HTR-8/SVneo (cell line): ENCODE measurements at places on chromosomes 16 and 17.

GRCh38 chr16:26457095-26457494, 609.6 kb upstream of the C16orf82 start:
- no peak for DNase-seq

DNA sequence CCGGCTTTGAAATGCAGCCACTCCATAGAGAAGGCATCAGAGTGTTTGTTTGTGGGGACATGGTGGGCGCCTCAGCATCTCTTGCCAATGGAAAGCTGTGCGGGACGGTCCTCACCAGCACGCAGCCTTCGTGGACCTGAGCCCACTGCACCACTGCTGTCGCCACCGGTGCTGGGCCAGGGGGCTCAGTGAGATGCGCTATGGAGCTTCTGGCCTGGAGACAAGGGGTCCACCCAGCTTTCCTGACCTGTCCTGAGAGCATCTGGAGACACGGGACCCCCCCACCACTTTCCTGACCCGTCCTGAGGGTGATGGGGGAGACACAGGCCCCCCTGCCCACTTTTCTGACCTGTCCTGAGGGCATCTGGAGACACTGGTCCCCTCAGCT, 79.4 kb downstream of the LMF1 start:
- DNase-seq = no peak

DNA sequence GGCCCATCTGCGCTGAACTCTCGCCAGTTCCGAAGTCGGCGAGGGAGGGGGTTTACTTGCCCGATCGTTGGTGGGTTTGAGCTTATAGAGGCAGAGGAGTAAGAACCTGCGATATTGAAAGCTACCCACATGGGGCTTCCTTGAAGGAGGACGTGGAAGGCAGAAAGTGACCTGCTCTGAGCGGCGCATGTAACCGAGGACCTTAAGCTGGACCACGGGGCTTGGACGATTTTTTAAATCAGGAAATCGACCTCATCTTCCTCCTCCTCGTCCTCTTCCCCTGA, 2.0 kb downstream of the PRAC2 start:
- DNase-seq = no peak

DNA sequence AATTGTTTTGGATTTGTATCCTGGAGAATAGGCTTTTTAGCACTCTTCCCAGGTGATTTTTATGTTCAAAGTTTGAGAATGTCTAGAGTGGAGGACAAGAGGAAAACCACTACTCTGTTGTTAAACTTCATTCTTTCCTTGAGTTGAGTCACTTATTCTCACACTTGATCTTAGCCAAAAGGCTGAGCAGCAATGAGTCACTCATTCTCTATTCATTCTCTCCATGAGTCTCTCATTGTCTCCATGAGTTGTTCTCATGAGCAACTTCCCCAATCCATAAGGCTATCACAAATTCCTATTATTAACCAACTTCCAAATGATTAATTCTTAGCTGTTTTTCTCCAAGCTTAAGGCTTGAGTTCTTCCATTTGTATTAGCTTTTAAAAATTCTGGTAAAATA, 1393.3 kb downstream of the CDH8 start:
- no peak for DNase-seq

- DNase-seq = no peak
Measured at GRCh38 chr17:68595986-68596385, 5.2 kb downstream of the FAM20A start.

DNA sequence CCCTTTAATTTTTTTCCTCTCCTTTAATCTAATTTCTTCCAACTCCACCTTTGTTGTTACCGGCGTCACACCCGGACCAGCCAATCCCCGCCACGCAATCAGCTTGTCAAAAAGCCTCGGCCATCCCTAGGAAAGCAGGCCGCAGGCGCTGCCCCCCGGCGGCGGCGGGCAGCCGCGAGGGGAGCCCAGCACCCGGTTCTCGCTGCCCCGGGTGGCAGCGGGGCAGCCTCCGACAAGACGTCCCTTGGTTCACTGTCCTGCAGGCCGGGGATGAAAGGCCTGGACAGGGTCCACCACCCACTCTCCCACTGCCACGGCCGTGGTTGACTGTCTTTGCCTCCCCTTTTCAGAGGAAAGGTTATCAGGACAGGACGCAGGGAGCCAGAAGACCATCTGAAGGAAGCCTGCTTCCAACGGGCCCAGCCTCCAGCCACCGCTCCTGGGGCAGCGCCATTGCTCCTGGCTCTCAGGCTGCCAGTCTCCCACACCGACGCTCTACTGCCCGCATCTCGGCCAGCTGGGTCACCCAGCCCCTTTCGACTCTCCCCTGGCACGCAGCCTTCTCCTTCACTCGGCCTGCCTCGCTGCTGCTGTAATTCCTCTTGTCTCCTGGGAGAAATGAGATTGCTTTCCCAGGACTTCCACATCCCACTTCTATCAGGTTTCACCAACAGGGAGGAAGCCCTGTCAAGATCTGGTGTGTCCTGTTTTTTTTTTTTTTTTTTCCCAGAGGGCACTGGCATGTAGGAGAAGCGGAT, 2.8 kb upstream of the UBTF start:
- peak; percentile 89 for DNase-seq

DNA sequence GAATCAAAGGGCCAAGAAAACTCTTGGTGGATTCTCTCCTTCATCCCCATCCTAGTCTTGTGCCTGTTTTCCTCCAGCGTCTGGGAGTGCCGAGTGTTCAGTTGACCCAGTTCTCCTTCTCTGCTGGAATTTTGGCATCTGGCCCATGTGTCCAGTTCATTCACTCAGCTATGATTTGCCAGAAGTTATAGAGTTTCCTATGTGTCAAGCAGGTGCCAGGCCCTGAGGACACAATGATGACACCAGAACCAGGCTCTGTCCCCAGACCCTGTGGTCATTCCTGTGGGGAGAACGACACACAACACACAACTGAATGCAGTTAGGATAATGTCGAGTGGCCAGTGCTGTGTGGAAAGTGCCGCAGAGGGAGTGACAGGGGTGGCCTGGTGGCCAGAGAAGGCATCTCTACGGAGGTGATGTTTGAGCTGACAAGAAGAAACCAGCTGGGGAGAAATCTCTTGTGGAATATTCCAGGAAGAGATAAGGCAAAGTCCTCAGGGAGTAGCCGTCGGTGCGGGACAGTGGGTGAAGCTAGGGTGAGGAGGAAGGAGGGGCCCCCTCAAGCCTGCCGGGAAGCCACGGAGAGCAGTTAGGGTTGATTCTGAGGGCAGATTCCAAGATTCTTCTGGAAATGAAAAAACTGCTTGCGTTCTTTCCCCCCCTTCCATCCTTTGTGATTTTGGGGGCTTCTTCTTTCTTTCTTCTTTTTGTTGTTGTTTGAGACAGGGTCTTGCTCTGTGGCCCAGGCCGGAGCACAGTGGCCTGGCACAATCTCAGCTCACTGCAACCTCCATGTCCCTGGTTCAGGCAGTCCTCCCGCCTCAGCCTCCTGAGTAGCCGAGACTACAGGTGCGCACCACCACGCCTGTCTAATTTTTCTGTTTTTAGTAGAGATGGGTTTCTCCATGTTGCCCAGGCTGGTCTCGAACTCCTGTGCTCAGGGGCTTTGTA, 35.8 kb upstream of the IL34 start:
- DNase-seq = no peak

- no peak for DNase-seq
Measured at GRCh38 chr17:68544111-68544915, 32.1 kb downstream of the PRKAR1A start.

DNA sequence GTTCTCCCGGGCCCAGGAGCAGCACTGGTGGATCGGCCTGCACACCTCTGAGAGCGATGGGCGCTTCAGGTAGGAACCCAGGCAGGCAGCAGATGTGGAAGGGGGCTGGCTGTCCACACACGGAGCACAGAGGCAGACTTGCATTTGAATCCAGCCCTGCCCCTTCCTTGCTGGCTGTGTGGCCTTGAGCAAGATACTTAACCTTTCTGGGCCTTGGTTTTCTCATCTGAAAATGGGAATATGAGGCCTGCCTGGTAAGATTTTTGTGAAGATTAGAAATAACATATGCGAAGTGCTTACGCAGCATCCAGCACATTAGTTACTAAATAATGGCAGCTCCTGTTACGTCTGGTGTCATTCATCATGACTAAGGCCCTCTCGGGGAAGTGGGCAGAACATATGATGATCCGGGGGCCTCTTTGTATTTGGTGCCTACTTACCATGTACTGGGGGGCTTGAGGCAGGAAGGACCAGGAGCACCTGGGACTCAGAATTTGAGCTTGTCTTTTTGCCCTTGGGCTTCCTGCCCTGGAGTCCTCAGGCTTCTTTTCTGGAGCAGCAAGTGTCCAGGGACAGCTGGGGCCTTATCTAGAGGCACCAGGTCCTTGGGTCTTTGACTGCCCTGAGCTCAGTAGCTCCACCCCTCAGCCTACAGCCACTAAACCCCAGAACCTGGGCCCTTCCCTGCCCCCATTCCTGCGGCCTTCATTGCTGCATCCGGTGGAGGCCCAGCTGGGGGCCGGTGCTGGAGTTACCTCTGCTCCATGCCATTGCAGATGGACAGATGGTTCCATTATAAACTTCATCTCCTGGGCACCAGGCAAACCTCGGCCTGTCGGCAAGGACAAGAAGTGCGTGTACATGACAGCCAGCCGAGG, 53.8 kb downstream of the MRC2 start:
- no peak for DNase-seq

DNA sequence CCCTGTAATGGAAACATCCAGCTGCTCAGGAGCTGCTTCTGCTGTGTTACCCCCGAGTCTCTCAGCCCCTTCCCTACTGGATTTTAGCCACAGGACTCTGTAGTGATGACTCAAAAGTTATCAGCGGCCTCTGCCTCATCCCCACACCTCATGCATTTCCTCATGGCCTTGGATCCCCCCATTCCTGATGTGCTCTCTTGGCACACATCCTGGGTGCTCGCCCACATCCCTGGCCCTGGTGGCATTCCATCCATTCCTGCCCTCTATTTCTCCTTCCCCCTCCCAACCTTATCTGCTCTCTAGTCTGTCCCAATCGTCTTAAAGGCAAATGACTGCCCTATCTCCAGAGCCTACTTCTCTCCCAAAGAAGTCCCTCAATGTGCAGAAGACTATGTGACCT, 24.6 kb downstream of the MARF1 start:
- peak; percentile 62 for DNase-seq

DNA sequence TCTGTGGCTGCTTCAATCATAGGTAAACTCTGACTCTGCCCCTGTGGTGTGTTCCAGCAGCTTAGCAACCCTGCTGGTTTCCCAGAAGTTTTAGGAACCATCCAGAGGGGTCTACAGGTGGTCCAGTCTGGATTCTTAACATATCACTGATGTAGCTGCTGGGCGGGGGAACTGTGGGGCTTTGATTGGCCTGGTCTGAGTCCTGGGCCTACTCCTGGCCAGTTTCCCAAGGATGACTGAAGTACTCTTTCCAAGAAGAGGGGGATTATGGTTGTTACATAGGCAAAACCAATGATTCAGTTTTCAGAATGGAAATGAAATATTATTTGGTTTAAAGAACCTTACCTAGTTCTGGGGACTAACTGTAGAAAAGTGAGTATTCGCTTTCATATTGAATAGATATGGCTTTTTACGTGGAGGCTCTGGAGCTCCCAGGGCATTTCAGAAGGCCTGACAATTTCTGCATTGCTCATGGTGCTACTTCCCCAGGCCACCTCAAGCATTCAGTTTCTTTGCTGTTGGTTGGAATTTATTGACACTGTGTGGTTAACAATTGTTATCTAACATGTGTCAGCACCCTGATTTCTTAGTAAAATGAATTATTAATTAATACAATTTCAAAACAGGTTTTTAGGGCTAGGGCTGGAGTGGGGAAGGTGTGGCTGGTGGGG, 38.4 kb downstream of the EPN2 start:
- DNase-seq = no peak

- no peak for DNase-seq
Measured at GRCh38 chr17:28958820-28959455, 7.6 kb upstream of the PHF12 start.

- DNase-seq = no peak
Measured at GRCh38 chr16:3578121-3578520, 918 bp upstream of the NLRC3 start.

DNA sequence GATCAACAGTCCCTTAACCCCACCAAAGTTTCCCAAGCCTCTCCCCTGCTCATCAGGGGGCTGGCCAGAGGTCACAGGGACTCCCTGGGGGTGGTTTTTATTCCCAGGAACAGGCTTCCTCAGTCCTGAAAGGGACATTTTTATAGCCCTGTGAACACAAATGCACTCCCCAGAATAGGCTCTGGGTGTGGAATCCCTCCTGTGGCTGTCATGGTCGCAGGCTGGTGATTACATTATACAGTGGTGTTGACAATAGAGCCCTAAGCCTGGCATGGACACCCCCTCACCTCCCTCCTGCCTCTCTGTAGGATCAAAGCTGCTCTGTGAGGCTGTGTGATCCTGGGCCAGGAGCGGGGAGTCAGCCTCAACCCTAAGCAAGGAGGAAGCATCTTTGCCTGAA, 1.4 kb upstream of the CA4 start:
- no peak for DNase-seq

DNA sequence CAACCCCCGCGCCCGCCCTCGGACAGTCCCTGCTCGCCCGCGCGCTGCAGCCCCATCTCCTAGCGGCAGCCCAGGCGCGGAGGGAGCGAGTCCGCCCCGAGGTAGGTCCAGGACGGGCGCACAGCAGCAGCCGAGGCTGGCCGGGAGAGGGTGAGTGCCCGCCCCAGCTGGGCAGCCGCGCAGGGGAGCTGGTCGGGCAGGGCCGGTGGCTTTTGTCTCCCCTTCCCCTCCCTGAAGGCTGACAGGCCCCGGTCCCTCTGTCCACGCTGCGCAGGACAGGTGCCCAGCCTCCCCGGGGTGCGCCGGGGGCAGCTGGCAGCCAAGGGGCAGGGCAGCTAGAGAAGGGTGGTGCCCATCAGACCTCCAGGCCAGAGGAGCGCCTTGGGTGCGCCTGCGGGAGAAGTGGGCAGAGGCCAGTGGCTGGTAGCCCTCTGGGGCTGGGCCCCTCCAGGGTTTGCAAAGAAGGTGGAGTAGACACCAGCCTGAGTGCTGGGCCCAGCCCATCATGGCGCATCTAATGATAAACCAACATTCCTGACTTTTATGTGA, 278 bp downstream of the ITGB4 start:
- DNase-seq = no peak

- DNase-seq = no peak
Measured at GRCh38 chr17:2060681-2061440, 6.0 kb downstream of the HIC1 start.

- peak; percentile 12 for DNase-seq
Measured at GRCh38 chr17:71118039-71118438, 948.7 kb downstream of the KCNJ2 start.

- no peak for DNase-seq
Measured at GRCh38 chr16:27460663-27461482, 58.9 kb downstream of the IL21R start.

- DNase-seq = no peak
Measured at GRCh38 chr17:13537167-13537731, 64.5 kb downstream of the HS3ST3A1 start.

DNA sequence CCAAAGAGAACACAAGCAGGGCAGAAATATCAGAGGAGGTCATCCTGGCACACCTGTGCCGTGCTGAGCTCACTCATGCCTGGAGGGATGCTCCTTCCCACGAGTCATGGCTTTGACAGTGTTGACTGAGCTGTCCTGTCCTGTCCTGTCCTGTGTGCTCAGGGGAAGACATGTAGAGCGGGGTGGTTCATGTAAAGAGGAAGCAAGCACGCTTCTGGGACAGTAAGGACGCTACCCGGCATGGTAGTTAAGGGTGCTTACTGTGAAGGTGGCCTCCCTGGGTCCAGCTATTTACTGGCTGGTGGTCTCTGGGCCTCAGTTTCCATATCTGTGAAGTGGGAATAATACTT, 398 bp downstream of the LGALS9 start:
- no peak for DNase-seq

GRCh38 chr17:40551879-40552768, 13.1 kb downstream of the CCR7 start:
- no peak for DNase-seq
